ENCODE measurements at places on chromosomes 1 and 21. TPM values are rescaled to one million over a fixed set of nuclear protein-coding genes. Genes with fewer than 3 reads are reported as not detected.

- DNase-seq, result no peak
Measured at GRCh38 chr1:203168256-203168786, 7.3 kb downstream of the MYBPH start.

DNA sequence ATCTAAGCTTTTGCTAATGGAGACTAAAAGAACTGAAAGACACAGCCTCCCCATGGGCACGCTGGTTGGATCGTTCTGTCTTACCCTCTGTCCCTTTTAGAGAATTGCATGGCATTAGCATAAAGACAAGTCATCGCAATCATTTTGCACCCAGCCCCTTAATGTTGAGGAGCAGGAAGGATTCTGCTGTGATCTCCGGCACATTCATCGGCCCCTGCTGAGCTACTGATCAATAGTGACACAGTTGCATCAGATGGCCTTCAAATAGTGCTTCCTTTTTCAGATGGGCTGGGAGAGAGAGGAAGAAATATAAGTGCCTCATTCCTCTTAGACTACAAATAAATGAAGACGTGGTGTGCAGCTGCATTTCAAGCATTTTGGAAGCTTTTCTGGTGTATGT, 75.4 kb downstream of the NOS1AP start:
- DNase-seq, result no peak

DNA sequence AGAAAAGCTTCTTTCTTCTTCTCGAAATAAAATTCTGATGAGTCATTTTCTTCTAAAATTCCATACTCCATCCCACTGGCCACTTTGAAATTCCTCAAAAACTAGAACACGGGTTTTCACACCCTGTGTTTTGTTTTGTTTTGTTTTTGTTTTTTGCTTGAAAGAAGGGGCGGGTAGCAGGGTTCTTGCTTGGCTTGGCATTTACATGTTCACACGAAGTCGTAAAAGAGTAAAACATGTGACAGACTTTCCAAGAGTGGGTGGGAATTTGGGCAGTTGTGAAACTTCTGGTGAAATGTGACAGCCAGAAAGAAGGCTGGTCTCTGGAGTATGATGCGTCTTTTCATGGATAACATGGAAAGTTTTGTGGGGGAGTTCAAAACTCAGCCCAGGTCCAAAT, 47.1 kb upstream of the FMN2 start:
- peak; percentile 76 for DNase-seq

DNA sequence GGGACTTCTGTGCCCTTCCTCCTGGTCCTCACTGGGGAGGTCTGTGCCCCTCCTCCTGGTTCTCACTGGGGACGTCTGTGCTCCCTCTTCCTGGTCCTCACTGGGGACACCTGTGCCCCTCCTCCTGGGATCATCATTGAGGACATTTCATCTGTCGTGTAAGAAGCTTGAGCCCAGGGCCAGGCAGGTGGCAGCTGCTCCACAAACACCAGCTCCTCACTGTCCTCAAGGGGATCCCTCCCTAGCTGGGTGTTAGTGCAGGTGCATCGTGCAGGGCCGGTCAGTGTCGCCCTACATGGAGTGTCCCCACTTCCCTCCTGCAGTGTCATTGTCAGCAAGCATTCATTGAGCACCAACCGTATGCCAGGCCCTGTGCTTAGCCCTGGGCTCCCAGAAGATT, 312.7 kb downstream of the PTPRU start:
- DNase-seq, result no peak

DNA sequence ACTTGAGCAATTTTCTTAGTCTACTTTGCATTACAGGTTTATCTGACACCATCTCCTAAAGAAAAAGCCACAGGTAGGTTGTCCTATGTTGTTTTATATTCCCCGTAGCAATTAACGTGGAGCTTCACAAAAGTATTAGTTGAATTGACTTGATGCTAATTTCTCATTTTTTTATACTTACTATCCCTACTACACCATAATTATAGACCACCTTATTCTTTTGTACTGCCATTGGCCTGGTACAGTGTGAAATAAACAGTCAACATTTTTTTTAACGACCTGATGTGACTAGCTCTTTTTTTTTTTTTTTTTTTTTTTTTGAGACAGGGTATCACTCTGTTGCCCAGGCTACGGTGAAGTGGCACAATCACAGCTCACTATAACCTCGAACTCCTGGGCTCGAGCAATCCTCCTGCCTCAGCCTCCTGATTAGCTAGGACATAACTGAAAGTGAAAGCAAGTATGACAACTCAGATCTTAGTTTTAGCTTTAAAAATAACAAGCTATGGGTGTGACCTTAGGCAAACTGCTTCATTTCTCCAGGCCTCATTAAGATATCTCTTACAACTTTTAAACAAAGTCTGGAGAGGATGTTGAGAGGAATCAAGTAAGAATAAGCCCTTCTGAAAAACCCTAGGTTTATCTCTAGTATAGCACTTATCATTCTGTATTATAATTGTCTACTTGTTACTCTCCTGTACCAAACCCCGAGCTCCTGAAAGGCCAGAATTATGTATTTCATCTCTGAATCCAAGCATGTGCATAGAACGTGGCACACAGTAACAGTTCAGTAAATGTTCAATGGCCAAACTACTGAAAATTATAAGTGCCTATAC, 49.5 kb downstream of the LUZP1 start:
- DNase-seq, result peak; percentile 55

DNA sequence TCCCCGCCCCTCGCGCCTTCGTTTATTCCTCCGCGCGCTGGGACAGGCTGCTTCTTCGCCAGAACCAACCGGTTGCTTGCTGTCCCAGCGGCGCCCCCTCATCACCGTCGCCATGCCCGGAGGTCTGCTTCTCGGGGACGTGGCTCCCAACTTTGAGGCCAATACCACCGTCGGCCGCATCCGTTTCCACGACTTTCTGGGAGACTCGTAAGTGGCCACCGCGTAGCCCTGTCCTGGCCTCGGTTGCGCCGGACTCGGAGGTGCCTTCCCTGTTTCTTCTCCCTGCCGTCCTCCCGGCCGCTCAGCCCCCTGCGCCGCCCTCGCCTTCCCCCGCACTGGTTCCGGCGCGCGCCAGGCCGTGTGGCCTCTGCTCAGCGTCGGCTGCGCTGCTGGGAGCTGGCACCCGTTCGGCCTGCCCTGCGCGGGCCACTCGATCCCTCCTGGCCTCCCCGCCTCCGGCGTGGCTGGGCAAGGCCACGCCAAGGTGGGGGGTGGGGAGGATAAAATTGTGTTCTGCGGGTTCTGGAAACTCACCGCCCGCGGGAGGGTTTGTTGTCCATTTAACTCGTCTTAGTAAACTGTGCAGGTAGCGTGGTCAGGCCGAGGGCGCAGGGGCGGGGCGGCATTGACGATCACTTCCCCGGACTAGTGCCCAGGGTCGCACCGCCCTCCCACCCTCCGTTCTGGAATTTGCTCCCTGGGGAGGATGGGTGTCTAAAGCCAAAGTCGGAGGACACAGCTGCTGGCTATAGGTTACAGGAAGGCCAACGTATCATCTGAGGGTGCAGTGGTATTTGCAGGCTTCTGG, at the start of gene PRDX6:
TSS of gene PRDX6 (plus strand) at position 50 of the 808 bp plus-strand sequence. CDS start at position 113, 63 bp downstream.
- DNase-seq, result peak; percentile 95

- peak; percentile 30 for DNase-seq
Measured at GRCh38 chr1:112855152-112855828, 100.7 kb downstream of the SLC16A1 start.

DNA sequence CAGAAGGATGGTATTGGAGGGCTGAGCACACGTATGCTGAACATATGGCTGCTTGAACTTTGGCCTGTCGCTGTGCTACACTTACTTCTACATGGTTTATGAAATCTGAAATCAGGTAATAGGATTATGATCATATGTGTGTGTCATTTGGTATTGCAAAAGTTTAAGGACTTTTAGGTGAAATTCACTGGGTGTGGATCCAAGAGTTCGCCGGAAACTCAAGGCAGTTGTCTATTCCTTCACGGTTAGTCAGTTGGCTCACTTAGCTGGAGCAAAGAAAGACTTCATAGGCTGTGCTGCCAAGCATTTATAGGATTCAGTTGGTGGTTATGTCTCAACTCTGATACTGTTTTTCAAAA, 927 bp downstream of the UAP1 start:
- peak; percentile 89 for DNase-seq

FAM151A gene
- polyA plus RNA-seq, result not detected

GRCh38 chr1:11654939-11655808, 497 bp downstream of the FBXO44 start:
- no peak for DNase-seq

DNA sequence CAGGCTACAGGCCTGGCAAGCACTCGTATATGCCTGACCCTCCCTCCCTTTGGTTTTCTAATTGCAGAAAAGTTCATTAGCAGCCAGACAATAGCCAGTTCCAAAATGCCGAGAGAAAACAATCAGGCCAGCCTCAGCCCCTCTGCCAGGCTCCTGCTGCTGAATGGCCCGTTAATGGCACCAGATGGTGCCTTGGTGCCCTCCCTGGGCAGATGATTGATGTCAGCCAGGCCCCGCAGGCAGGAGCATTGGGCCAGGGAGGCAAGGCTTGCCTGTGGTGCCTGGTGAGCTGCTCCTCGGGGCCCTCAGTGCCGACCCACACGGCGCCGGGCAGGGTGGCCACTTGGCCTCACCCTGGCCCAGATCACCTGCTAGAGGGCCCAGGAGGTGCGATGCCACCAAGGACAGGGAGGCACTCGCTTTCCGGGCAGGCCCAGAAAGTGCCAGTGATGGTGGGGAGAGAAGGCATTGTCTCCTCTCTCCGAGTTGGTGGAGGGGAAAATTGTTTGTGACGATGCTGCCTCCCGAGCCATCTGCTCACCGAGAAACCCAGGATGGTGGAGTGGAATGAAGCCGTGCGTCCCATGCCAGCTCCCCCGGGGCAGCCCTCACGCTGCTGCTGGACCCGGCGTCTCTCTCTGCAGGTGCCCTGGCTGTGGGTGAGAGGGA, 28.1 kb downstream of the QSOX1 start:
- no peak for DNase-seq

GRCh38 chr21:41518757-41519156, 10.8 kb upstream of the TMPRSS2 start:
- DNase-seq, result no peak

DNA sequence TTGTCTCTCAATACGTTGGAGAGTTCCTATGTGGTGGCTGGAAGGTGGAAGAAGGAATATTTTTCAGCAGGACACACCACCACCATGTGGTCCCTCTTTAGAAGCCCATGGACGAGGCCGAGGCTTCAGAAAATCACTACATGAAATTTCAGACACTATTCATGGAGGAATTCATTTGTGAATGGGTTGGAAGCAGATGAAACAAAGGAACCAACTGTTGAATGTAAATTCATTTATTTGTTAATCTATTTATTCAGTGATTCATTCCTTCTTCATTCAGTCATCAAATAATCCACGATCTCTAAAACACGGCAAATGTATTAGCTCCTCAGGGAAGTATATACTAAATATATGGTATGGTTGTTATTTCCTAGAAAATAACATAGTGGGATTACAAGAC, 12.2 kb downstream of the SLC35F3 start:
- no peak for DNase-seq

C21orf91 gene
- polyA plus RNA-seq, result 4.4 TPM
